IPS-NIHi11 (cell line): ENCODE measurements at places on chromosomes 2 and 18.

DNA sequence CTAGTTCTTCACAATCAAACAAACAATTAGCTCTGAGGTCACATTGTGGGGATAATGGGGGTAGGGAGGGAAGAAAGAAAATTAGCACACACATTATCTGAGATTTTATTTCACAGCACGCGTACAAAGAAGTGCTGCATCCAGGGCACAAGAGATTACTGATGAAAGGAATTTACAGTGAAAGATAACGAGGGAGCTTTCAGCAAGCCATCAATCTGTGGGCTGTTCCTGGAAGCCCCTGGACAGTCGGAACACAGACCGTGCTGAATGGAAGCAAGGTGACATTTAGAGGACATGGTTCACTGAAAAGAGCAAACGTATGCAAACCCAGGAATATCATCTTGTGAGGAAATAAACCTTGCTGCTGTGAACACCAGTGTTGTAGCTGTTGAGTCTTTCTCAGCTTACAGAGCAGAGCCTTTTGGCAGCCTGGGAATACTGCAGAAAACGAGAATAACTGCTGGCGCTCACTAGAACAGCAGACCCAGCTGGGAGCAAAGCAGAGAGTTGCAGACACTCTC is 63.2 kb downstream of the SCG2 start:
- DNase-seq, result no peak

GRCh38 chr18:58402247-58402646 is 226.6 kb downstream of the ALPK2 start:
- DNase-seq, result no peak

- no peak for DNase-seq
Observed at GRCh38 chr2:150477347-150477746, 10.1 kb downstream of the RND3 start.

DNA sequence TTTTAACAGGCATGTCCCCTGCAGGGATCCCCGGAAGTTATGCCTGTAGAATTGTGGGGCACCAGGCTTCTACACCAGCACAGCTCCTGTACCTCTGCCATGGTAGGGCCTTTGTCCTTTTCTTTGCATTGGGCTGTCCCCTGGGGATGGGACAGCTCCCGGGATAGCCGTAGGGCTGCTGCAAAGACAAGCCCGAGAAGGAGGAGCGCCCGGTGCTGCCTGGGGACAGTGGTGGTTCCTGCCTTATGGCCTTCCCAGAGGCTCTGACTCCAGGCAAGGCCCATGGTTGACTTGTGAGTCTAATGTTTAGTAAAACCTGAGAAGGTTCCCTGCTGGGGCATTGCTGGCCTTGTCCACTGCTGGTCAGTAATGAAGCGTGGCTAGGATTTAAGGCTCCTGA is 30.9 kb downstream of the TMEM37 start:
- DNase-seq, result no peak

DNA sequence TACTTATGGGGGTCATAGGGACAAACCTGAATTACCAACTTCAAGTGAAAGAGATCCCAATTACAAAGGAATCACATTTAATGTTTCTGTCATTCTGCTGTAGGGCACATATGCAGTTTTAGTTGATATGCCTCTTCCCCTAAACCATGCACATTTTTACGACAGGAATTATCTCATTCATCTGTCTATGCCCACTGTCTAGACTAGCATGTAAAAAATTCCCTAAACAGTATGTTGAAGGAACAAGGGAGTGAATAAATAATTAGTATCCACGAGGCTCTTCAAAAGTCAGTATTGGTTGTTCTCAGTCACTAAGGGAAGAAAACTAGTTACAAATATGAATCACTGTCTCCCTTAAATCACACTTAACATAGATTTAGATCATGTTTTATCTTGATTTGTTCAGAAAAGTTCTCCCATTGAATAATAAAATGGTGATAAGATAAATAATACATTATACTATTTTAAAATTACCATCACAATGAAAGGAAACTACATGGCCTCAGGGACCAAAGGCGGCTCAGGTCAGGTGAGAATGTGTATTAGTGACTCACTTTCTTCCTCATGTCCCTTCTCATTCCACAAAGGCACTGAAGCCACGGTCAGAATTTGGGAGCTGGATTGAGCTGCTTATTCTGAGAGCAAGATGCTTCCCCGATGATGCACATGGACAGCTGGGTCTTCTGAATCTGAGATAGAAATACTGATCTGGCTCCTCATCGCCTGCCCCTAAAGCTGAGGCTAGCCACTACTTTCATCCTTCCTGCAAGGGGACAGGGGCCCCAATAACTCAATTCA is 29.1 kb downstream of the DYM start:
- DNase-seq, result no peak

DNA sequence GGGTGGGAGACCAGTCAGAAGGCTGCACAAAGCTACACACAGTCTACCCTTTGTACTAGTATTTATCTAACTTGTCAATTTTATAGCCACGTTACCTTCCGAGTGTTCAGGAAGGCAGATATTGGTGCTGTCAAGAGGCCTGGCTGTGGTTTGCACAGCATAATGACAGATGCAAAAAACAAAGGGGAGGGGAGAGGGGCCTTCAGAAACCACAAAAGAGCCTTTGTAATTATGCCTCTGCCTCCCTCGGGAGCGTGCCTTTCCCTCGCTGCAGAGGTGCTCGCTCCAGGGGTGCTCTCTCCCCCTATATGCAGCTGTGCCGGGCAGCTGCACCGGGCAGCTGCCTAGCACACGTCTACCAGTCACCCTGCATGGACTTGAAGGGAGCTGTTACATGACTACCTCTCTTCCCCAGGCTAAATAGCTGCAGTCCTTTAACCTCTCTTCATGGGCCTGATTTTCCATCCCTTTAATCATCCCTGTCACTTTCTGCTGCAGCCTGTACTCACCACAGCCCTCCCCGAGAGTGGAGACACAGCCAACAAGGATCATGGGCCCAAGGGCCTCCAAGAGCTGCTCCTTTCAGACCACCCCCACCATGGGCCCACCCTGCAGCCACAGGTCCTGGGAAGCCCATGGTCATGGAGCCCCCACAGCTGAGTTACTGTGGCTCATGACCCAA is 168.4 kb upstream of the PKDCC start:
- no peak for DNase-seq

DNA sequence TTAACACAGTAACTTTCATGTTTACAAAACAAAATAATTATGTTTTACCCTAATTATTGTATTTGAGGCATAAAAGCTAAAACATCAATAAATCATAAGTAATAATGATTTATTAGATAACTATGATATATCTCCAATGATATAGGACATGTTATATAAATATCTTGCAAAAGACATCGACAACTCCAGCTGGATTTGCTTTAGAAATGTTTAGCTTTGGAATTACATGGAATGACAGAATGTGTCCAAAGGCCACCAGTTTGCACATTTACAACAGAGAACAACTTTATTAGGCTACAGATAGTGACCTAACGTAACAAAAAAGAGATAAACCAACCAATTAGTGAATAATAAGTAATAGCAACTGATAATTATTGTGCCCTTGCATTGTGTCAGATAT is 475.7 kb downstream of the DCC start:
- no peak for DNase-seq

GRCh38 chr2:42195559-42195958 is 26.4 kb downstream of the EML4 start:
- no peak for DNase-seq

- no peak for DNase-seq
Observed at GRCh38 chr18:45657357-45658335, 42.4 kb downstream of the SLC14A2 start.
